Ecto neural progenitor cell (in vitro differentiated cells): ENCODE measurements at places on chromosomes 1 and 21.

DNA sequence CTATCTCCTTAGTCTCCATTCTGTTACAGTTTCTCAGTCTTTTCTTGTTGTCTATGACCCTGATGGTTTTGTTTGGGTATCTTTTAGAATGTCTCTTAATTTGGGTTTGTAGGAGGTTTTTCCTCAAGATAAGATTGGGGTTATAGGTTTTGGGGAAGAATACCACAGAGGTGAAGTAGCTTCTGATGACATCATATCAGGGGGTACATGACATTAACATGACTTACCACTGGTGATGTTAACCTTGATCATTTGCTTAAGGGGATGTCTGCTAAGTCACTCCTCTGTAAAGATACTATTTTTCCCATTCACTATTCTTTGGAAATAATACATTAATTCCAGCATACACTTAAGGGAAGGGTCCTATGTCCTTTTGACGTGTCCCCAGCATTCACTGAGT lies 11.9 kb downstream of the RAVER2 start:
- DNase-seq: no peak

- no peak for DNase-seq
Observed at GRCh38 chr1:192954705-192955265, 104.4 kb downstream of the UCHL5 start.

GRCh38 chr1:165659581-165659895 lies 28.5 kb downstream of the MGST3 start:
- DNase-seq: no peak

GRCh38 chr1:36156329-36157114 lies 562 bp downstream of the MAP7D1 start:
- DNase-seq: peak; percentile 92

GRCh38 chr1:27504588-27505419 lies 14.8 kb upstream of the WASF2 start:
- peak; percentile 80 for DNase-seq

- no peak for DNase-seq
Observed at GRCh38 chr1:91864017-91864700, 21.8 kb downstream of the TGFBR3 start.

DNA sequence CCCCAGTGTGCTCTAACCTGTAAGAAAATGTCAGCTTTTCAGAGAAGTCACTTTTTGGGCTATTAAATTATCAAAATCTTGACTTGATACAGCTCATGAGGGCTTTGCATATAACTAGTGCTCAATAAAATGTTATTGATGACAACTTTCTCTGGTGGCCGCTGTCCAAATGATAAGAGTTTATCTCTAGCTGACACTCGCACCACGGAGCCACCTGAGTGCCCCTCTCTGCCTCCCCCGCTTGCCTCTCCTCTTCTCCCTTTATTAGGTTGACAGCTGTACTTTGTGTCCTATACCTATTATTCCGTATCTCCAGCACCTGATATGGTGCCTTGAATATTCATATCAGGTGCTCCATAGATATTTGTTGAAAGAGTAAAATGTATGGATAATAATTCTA lies 82.8 kb downstream of the PHTF1 start:
- DNase-seq: no peak

- DNase-seq: no peak
Observed at GRCh38 chr1:93888900-93889299, 9.9 kb upstream of the DNTTIP2 start.

- DNase-seq: no peak
Observed at GRCh38 chr21:46555678-46556077, 49.2 kb downstream of the S100B start.

GRCh38 chr1:107493111-107493716 lies 352.4 kb downstream of the NTNG1 start:
- no peak for DNase-seq

DNA sequence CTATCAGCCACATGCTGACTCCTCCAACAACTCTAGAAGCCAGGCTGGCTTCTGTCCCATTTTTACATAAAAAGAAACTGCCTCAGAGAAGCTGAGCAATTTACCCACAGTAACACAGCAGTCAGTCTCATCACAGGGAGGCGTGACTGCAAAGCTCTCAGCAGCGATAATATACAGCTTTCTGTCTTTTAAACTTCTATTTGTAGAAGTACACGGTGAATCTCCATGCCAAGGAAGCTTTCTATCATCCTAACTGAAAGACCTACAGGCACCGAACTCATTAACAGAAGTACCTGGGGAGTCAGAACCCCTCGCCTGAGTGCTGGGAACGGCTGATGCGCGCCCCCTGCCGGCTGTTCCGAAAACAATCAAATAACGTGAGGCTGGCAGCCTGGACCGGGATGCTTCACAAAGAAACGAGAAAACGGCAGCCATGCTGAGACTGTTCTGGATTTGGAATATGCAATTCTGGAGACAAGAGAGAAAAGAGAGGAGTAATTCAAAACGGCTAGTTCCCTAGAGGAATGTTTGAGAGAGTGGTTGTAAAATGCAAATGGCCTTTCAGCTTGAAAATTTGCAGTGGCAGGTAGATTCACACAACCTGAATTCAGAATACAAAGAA lies 43.5 kb upstream of the RAB4A start:
- peak; percentile 88 for DNase-seq

GRCh38 chr21:15003463-15004135 lies 61.2 kb downstream of the NRIP1 start:
- DNase-seq: no peak

DNA sequence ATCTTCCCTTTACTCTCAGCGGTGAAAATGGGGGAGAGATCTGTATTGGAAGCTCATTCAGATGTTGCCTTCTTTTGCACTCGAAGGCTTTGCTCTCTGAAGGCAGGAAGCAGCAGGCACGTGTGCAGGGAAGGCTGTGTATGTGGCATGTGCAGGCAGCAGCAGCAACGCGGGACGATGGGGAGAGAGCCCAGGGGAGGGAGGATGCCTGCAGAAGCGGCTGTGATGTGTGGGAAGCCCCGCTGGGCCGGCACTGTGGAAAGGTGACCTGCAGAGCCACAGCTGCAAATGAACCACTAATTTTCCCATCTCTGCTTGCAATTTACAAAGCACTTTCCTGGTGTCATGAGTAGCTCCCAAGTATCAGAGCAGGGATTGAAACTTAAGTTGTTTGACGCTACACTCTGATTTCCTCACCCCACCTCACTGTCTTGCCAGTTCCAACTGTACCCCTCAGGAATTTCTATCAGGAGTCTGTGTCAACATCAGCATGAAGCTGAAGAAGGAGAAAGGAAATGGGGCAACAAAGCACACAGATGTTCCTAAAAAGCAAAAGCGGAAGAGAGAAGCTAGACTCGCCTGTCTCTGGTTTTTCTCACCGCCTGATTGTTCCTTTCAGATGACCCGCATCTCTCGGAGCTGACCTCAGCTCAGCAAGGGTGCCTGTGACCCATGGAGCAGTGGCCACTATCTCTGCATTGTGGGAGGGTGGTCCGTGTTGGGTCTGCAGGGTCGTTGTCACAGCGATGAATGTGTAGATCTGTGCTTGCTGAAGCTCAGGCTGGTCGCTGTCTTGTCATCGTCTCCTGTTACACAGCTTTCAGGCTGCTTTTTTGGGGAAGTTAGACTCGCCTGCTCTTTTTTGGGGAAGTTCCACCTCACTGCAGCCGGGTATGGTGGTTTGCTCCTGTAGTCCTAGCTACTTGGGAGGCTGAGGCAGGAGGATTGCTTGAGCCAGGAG lies 156.1 kb downstream of the KIF26B start:
- DNase-seq: peak; percentile 64

GRCh38 chr1:185663771-185664296 lies 70.4 kb upstream of the HMCN1 start:
- DNase-seq: no peak

- DNase-seq: no peak
Observed at GRCh38 chr1:100791586-100791985, 72.0 kb downstream of the VCAM1 start.

- peak; percentile 38 for DNase-seq
Observed at GRCh38 chr1:7375329-7375728, 395.8 kb upstream of the VAMP3 start.

DNA sequence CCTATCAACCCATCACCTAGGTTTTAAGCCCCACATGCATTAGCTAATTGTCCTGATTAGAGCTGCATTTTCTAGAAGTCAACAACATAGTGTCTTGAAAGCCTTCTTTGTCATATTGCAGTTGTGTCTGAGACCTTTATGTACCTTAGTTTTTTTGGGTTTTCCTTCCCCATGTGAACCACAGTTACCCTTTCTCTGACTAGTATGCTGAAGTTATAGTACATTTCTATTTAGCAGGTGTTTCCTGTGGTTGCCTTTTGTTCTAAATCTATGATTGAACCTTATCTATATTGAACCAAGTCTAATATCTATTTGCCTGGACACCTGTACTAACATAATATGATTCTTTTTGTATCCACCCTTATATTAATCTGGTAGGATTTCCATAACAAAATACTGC lies 135.6 kb downstream of the ST6GALNAC3 start:
- DNase-seq: no peak

DNA sequence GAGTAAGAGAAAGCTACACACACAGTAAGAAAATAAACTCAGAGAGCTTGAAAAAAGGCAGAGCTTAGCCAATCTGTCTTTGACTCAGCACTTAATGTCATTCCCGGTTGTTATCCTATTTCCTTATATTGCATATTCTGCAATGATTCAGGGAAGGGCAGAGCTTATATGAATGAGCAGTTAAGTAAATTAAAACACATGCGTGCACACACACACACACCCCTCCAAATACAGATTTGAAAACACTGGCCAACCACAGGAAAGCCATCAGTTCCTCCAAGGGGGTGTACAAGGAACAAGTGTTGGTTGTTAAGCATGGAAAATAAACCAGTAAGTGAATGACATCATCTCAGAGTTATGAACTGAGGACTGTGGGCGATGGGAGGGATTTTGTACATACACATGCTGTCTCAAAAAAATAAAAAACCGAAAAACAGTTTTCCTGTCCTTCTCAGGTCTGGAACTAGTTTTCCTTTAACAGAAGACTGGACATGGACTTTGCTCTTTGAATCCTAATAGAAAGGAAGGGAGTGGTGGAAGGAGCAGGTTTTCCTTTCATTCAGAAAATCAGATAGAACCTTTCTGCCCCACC lies 1.0 kb downstream of the IQGAP3 start:
- no peak for DNase-seq

DNA sequence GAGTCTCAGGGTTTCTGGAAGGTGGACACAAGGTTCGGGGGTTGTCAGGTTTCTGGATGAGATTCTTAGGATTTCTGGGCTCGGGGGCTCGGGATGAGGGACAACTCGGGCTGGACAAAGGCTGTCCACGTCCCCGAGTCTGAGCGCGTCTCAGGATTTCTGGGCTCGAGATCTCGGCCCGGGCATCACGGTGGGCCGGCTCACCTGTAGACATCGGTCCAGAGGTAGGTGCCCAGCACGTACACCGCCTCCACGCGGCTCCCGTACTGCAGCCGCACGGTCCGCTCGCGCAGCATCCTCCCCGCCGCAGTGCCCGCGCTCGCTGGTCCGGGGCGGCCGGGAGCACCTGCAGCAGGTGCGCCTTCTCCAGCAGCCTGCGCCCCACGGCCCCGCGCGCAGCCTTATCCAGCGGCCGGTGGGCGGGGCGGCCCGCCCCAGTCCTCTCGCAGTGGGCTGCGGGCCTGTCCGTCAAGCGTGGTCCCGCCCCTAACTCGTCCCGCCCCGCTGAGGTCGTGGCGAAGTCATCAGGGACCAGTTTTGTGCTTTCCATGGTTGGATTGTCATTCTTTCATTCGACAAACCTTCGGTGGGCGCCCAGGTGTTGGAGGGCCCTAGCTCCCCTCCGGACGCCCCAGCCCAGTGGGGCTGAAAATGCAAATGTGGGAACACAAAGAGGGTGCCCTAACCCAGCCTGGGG lies at the start of gene PADI2:
Gene PADI2, minus strand, starts transcription at position 376 of the 697 bp plus-strand sequence. Its CDS starts 80 bp downstream, at position 296.
- DNase-seq: peak; percentile 81

DNA sequence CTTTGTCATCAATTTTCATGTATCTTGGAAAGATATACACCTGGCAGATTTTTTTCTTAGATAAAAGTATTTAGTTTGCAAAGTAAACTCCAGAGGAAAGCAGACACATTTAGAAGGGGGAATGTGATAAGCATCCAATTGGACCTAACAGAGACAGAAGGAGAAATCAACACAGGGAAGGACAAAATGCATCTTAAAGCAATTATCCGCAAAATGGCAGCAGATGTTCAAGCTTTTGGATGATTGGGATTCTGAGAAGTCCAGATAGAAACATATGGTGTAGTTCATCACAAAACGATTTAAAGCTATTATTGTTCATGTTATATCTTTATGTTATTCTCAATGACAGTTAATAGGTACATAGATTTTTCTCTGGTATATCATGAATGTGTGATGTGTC lies 1153.1 kb upstream of the B3GALT2 start:
- no peak for DNase-seq

GRCh38 chr1:167184081-167184480 lies 36.6 kb upstream of the POU2F1 start:
- no peak for DNase-seq

GRCh38 chr1:69510026-69510425 lies 57.7 kb upstream of the LRRC7 start:
- no peak for DNase-seq

- DNase-seq: no peak
Observed at GRCh38 chr1:104761961-104762570, 1012.4 kb downstream of the AMY1C start.

- no peak for DNase-seq
Observed at GRCh38 chr1:247906504-247907047, 11.2 kb downstream of the OR2W3 start.

- DNase-seq: no peak
Observed at GRCh38 chr1:17568014-17568900, 28.8 kb downstream of the ARHGEF10L start.
